ENCODE measurements at places on chromosomes 13 and 19. TPM values are rescaled to one million over a fixed set of nuclear protein-coding genes. Genes with fewer than 3 reads are reported as not detected.

GRCh38 chr19:15038294-15038693 lies 11.0 kb upstream of the CASP14 start:
- no peak overlapping the region for H3K27ac ChIP-seq
- no peak for DNase-seq
- H3K4me1 ChIP-seq, result no peaks in the 10 kb centered on the region
- no peak overlapping the region for H3K4me3 ChIP-seq
- H3K27me3 ChIP-seq, result peaks cover 42% of the 10 kb centered on the region

GRCh38 chr19:17993076-17993813 lies 14.7 kb upstream of the ARRDC2 start:
- peaks cover 5% of the 10 kb centered on the region for H3K4me1 ChIP-seq
- H3K36me3 ChIP-seq, result no peaks in the 10 kb centered on the region
- no peak for DNase-seq
- no peak overlapping the region for H3K4me3 ChIP-seq
- H3K27me3 ChIP-seq, result no peaks in the 10 kb centered on the region
- no peak overlapping the region for H3K27ac ChIP-seq

- no peak for DNase-seq
- H3K36me3 ChIP-seq, result no peaks in the 10 kb centered on the region
- no peak overlapping the region for H3K4me3 ChIP-seq
- H3K27me3 ChIP-seq, result no peaks in the 10 kb centered on the region
- H3K27ac ChIP-seq, result no peak overlapping the region
These were observed 47.5 kb downstream of the ANKRD10 start for GRCh38 chr13:110867380-110867779.

GRCh38 chr13:49220036-49220855 lies at the start of gene MLNR:
Gene MLNR (plus strand): TSS chr13:49220338. CDS start chr13:49220338, 0 bp downstream.
- H3K4me3 ChIP-seq, result peak within 1 kb of the TSS; percentile 17
- peak; percentile 29 for DNase-seq
- peaks cover 33% of the 10 kb centered on the region for H3K4me1 ChIP-seq
- no peaks in the 10 kb centered on the region for H3K36me3 ChIP-seq
- no peak within 1 kb of the TSS for H3K27ac ChIP-seq

DNA sequence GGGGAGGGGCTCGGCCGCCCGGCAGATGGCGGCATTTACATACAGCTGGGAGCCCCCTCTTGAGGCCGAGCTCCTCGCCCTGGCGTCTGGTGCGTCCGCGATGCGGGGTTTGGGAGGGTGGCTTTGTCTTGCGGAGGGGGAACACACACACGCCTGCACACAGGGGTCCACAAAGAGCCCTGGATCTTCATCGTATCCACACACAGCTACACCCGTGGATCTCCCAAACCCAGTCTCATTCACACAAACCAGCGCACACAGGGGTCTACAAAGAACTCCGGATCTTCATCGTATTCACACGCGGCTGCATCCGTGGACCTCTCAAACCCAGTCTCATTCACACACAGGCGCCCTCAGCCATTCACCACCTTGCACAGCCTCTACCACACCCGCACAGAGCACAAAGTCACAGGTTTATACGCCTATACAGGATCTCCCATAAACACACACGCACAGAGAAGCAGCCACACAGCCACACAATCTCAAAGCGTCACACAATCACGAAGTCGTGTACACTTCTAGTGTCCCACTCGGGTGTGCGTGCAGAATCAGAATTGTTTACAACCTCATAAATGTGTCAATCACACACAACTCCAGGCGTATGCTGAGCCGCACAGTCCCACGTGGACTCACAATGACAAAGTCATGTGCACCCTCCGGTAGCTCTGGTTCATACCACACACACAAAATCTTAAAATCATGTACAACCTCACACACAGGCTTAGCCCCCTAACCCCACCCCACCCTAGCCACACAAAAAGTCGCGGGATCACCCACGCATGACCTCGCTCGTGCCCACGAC lies 550 bp upstream of the DLL3 start:
- H3K27ac ChIP-seq, result no peak overlapping the region
- peaks cover 45% of the 10 kb centered on the region for H3K27me3 ChIP-seq
- no peaks in the 10 kb centered on the region for H3K36me3 ChIP-seq
- H3K4me1 ChIP-seq, result peaks cover 23% of the 10 kb centered on the region
- H3K4me3 ChIP-seq, result no peak overlapping the region
- peak; percentile 64 for DNase-seq

DNA sequence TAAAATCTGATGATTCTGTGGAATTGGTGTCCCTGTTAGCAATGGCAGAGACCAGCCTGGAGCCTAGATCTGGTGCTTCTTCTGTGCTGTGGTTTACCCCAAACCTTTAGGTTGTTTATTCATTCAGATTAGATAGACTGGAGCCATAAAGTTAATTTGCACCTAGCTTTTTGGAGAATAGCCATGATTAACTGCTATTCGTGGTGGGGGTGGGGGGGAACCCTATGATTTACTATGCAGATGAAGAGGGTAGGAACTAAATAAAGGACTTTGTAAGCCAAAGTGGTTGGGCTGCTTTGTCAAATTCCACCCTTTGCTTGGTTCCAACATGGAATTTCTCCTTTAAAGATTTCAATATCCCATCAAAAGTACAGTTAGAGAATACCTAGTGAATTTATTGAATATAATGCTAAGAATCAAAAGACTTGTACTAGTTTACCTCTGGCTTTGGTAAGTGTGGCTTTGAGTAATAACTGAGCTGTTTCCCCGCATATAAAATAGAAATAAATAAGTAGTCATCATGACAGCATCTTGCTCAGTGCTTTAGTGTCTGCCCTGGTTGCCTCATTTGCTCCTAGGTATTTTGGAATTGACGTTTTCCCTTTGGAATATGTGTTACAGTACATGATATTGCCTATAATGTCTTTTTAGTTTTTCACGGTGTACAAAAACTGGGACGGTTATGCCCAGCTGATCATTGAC lies 27.6 kb downstream of the SKA3 start:
- no peak for DNase-seq
- H3K27me3 ChIP-seq, result no peaks in the 10 kb centered on the region
- no peaks in the 10 kb centered on the region for H3K36me3 ChIP-seq
- H3K27ac ChIP-seq, result no peak overlapping the region
- no peak overlapping the region for H3K4me3 ChIP-seq

DNA sequence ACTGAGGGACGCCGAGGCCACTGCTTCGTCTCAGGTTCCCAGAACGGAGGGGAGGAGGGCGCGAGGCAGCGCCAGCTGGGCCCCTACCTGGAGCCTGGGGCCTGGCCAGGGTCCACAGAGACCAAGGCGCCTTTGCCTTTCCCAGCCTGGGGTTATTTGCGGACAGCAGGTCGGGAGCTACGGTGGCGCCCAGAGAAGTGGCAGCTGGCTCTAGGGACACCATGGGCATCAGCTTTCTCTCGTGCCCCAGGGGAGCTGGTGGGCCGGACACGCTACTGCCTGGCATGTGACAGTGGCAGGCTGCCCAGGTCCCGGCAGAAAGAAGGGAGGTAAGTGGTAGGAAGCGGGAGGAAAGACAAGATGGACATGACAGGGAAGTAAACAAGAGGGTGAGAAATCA lies 19.0 kb downstream of the AKT2 start:
- no peaks in the 10 kb centered on the region for H3K4me1 ChIP-seq
- DNase-seq, result no peak
- H3K27me3 ChIP-seq, result no peaks in the 10 kb centered on the region
- H3K36me3 ChIP-seq, result peaks cover 51% of the 10 kb centered on the region
- no peak overlapping the region for H3K27ac ChIP-seq

GRCh38 chr19:48348045-48348444 lies 15.7 kb downstream of the TMEM143 start:
- H3K27me3 ChIP-seq, result no peaks in the 10 kb centered on the region
- H3K4me1 ChIP-seq, result no peaks in the 10 kb centered on the region
- H3K36me3 ChIP-seq, result no peaks in the 10 kb centered on the region
- no peak for DNase-seq

DNA sequence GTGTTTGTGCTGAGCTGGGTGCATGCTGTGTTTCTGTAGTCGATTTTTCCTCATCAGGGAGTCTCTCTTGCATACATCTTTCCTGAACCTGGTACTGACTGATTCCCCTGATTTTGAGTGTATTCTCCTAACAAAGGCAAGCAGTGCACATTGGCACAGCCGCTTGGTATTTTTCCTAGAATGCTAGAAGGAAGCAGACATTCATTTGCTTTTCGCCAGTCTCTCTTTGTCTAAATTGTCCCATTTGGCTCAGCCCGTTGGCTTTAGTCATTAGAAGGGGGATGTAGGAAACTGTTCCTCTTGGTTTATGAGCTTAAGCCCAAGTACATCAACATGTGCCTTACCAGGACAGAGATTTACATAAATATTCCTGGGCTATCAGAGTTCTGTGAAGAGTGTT lies 266.1 kb upstream of the TMTC4 start:
- H3K4me3 ChIP-seq, result no peak overlapping the region
- no peaks in the 10 kb centered on the region for H3K27me3 ChIP-seq

The TPGS1 gene
- 18.0 TPM for total RNA-seq

The NBEA gene
- total RNA-seq, result 7.1 TPM

The CEACAM20 gene
- total RNA-seq, result not detected

The CLDND2 gene
- 1.6 TPM for total RNA-seq

The CYP4F12 gene
- 5.9 TPM for total RNA-seq

The DNAJC15 gene
- total RNA-seq, result 12.8 TPM

The KIRREL2 gene
- total RNA-seq, result not detected

The NLRP4 gene
- not detected for total RNA-seq

All from left lung (tissue), 14 donors.